ENCODE measurements at places on chromosomes 13 and 19.

- no peak for DNase-seq
Observed at GRCh38 chr13:110297011-110297410, 9.9 kb downstream of the COL4A1 start.

GRCh38 chr19:39193803-39194202 lies 3.0 kb upstream of the NCCRP1 start:
- no peak for DNase-seq

GRCh38 chr19:49071860-49072547 lies 495 bp downstream of the KCNA7 start:
- DNase-seq, result no peak

DNA sequence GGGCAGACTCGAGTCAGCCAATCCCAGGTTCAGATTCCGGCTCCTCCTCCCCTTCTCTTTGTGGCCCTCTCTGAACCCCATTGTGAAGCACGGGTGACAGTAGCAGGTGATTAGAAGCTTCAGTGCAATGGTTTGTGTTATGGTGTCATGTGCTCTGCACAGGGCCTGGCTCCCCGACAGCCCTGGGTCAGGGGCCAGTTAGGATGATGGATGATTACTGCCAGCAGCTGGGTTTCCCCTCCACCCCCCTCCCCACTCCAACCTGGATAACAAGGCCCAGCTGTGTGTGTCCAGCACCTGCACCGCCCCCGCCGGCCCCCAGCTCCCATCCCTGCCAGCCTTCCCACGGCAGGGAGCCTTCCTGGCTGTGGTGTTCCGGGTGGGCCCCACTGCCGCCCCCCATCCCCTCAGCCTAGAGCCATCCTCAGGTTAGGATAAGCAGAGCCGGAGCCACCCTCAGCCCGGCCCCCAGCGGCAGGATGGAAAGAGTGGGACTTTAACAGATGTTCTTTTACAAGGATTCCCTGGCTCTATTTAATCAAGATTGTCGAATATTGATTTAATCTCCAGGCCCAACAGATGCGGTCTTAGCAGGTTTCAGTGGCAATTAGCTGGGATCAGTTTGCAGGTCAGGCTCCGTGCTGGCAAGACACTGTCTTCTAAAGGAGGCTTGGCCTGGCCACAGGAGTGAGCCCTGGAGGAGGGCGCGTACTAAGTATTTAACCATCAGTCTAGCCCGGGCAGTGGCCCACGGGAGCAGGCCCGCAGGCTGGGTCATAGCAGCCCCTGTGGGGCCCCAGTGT lies 156.2 kb downstream of the SIPA1L3 start:
- DNase-seq, result peak; percentile 71

- DNase-seq, result no peak
Observed at GRCh38 chr13:43583321-43583720, 203.5 kb downstream of the ENOX1 start.

All from NCI-H2081 treated with DMSO at 0.1 percent for 48 hours (cell line).